ENCODE measurements at places on chromosomes 7 and 10.

- no peak for DNase-seq
Observed at GRCh38 chr10:113427236-113427735, 125.6 kb upstream of the HABP2 start.

GRCh38 chr10:77513781-77514331 is 123.8 kb downstream of the KCNMA1 start:
- no peak for DNase-seq

- DNase-seq = no peak
Observed at GRCh38 chr10:130409931-130410330, 273.7 kb downstream of the GLRX3 start.

- no peak for DNase-seq
Observed at GRCh38 chr7:55527307-55527706, 45.0 kb downstream of the VOPP1 start.

DNA sequence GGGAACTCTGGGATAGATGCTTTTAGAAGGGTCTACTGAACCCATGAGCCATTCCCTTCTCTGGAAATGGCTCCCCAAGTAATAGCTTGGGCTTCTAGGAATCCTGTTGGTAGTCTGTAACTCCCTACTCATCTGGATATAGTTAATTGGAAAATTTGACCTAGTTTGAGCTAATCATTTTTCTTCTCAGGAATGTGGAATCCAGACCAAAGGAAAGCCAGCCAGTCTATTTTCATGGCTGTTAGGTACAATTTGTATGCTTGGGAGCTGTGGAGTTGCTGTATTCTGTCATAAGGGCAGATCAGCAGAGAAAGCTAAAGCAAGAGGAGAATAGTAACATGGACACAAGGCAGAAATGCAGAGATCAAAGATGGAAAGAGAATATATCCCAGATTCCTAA is 71.6 kb upstream of the C1GALT1 start:
- DNase-seq = no peak

DNA sequence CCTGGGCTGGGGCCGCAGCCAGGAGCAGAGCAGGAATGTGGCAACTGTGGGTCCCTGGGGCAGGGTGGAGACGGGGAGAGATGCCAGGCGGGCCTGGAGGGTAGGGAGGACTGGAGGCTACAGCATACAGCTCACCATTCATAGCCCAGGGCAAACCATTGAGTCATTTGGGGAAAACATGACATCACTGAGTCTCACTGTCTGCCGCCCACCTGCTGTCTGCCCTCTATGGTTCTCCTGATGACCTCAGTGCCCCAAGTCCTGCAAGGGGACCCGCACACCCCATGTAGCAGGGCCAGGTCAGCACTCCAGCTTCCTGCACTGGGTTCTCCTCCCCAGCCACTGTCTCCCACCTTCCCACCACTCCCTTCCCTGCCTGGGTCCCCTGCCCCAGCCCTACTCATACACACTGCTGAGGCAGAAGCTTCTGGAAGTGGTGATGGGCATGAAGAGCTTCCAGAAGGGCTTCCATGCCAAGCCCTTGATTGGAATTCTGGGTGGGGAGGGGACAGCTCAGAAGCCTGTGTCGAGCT is 10.4 kb downstream of the CHST3 start:
- no peak for DNase-seq

GRCh38 chr10:6074489-6075301 is 12.5 kb upstream of the IL2RA start:
- DNase-seq = no peak

GRCh38 chr10:58219875-58220274 is 47.8 kb downstream of the IPMK start:
- no peak for DNase-seq

DNA sequence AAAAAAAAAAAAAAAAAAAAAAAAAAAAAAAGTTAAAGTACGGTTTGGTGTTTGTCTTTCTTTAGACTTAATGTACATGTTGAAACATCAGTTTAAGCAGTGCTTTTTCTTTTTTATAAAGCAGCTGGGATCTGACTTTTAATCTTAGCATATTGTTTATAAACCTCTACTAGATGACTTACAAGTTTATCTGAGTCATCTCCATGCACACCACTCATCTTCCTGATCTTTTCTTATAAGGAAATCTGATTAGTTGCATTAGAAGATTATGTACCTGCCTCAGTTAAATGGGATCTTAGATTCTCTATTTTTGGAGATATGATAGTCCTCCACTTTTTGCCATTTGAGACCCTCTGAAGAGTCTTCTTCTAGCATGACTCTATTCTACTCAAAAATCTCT is 391.9 kb upstream of the LRGUK start:
- no peak for DNase-seq

GRCh38 chr7:86785641-86786040 is 141.9 kb downstream of the GRM3 start:
- no peak for DNase-seq

- DNase-seq = no peak
Observed at GRCh38 chr7:34844936-34845665, 187.1 kb downstream of the NPSR1 start.

DNA sequence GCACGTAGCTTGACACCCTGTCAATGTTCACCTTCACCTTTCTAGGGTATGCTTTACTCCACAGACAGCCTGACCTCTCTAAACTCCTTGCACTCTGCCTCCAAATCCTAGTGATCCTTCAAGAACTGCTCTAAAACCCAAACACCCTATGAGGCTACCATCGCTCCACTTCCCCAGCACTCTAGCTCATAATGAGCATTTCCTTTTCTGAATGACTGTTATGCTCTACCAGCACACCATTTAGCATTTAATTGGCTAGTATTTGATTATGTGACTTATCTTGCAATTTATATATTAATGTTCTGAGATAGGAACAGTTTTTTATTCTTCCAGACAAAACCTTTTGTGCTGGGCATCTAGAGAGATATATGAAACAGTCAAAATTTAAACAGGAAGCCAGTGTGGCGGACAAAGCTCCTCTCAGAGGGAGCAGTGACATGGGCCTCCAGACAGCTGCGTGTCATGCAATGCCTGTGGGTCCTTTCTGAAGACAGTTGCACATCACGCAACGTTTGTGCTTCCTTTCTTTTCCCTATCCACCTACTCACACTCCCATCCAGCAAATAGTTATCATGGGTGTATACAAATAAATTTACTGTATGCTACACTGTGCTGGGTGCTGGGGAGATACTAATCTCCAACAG is 86.3 kb downstream of the ALOX5 start:
- DNase-seq = no peak

- no peak for DNase-seq
Observed at GRCh38 chr10:86964847-86965190, 3.5 kb upstream of the ADIRF start.

DNA sequence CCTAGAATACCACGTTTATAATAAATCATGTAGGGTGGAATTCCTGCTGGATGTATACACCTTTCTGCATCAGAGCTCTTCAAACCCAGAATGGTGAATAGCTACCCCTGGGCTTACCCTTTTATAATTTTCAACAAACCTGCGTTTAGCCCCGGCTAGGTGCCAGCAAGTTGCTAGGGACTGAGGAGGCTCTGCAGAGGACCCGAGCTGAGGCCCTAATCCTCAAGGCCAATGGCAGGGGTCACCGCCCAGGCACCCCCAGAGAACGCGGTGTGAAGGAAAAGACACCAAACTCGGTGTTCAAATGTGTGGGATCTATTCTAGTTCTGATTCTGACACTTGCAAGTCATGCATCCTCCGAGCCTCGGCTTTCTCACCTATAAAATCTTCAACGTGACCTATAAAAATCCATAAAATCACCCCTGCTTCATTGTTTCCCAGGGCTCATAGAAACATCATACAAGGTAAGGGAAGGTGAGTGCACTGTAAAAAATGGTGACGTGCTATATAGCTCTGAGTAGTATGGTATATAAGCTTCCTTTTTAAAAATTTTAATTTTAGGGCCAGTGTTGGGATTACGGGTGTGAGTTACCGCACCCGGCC is 2.5 kb upstream of the ANXA11 start:
- peak; percentile 56 for DNase-seq

GRCh38 chr7:127976738-127977120 is 54.5 kb downstream of the LRRC4 start:
- DNase-seq = no peak

DNA sequence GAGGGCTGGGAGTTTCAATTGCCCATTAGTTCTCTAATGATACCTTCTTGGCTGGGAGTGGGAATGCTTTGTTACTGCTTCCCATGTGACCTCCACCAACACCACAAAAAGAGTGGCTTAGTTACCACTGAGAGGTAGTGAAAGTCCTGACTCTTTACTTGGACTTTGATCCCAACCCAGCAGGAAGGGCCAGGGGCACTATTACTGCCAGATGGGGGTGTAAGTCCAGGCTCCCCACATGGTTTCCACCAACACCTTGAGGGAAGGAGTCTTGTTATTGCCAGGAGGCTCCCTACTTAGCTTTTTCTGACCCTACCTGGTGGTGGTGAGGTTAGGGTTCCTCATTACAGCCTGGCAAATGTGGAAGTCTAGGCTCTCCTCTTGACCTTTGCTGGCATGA is 11.4 kb downstream of the GGCT start:
- no peak for DNase-seq

GRCh38 chr7:81873559-81873958 is 103.7 kb upstream of the HGF start:
- DNase-seq = no peak

DNA sequence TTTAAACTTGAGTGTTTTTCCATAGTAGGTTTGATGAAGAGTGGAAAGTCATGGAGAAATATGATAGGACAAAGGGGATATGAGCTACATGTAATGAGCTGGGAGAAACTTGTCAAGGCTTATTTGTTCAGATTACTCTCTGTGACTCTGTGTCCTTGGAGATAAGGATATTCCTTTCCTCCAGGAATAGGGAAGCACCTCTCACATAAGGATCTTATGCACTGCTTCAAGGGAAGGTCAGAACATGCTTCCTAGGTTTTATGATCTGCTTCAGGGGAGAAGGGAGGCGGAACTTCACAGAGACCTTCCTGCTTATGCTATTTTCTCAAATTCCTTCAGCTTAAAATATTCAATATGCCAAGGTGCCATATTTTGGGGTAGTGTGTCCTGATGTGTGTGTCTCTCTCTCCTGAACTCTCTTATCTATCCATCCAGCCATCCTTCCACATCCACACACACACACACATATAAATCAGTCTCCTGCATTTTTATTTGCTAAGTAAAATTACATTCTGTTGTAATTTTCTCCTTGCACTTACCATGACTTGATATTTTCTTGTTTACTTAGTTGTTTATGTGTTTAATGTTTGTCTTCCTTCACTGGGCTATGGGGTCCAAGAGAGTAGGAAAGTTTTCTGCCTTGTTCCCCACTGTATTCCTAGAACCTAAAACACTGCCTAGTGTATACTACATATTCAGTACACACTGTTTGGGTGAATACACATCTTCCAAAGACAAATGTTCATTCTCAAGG is 26.4 kb downstream of the ARL4A start:
- no peak for DNase-seq

DNA sequence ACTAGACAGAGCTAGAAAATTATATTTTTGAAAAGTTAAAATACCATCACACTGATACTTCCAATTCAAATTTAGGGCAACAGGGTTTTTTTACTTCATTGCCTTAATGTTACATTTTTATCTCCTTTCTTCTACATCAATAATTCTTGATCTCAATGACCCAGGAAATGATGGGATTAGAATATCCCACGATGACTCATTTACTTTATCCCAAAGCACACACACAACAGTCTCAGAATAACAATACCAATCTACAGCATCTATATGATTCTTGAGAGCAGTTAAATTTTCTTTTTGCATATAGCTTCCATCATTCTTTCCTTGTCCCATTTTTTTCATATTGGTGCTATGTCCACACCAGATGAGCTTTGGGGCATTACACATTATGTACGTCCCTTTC is 98.4 kb upstream of the EEPD1 start:
- DNase-seq = no peak

- no peak for DNase-seq
Observed at GRCh38 chr10:66521506-66521905, 404.3 kb upstream of the LRRTM3 start.

DNA sequence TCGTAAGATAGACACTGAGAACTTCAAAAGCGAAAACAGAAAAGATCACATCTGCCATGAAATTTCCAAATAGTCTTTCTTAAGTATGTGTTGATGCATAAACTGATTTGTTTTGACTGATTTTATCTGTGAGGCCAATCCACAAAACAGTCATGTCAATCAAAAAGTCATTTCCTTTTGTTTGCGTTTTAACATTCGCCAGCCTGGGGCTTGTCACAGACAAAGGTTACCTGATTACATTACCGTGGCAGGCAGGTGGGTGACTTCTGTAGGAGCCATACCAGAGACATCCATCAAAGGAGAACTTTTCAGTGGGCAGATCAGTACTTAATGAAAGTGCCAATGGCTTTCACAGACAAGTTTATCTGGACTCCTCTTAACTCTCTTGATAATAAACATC is 45.5 kb upstream of the BET1 start:
- DNase-seq = no peak

DNA sequence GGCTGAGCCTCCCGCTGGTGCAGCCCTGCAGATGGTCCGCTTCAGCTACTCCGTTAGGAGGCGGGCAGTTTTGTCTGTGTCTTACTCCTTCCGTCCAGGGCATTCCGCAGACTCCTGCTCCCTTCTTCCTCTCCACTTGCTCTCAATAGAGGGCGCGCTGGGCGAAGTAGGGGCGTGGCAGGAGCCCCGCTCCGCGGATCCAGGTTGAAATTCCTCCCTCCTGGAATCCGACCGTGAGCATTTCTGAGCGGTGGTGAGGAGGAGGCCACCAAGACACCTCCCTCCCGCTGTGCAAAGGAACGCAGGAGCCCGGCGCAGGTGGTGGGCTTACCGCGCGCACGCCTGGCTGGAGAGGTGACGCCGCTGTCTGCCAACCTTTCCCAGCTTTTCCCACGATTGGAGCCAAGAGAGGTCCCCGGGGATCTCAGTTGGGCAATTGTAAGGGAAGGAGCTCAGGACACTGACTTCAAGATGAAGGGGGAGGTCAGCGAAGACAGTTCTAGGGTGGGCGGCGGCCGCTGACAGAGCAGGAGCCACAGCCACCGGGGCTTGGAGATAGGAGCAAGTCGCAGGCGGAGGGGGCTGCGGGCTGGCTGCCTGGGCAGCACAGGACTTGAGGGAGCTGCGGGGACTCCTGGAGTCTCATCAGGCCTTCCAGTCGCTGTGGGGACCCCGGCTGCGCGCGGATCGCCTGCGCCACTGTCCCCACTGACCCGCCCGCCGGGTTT is 1011.3 kb downstream of the XPNPEP1 start:
- DNase-seq = no peak

DNA sequence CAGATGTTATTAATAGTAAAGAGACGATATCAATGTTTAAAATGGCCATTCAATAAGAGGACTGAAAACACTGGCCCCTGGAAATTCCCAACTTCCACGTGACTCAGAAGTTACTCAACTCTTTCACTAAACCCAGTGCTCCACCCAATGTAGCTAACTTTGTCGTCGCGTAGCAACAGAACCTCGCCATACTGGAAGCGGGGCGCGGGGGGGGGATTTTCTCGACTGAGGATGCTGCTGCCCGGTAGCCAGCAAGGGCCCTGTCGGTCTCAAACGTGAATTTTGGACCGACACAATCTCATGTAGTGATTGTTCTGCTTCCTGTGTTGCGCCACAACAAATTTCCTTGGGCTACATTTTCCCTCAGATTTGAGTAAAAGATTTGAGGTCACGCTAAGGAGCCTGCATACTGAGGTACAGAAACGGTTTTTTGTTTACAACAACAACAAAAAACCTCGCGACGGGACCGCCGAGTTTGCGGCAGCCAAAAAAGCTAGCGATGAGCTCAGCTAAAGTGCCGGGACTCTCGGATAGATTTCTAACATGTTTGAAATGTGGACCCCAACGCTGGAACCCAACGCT is 977 bp upstream of the SFR1 start:
- DNase-seq = no peak
